Immature natural killer cell (primary cell): ENCODE measurements at places on chromosomes 6 and 20. TPM values are rescaled to one million over a fixed set of nuclear protein-coding genes. Genes with fewer than 3 reads are reported as not detected.

The SLC17A3 gene
- polyA plus RNA-seq: not detected

The DNAH8 gene
- polyA plus RNA-seq: not detected

The NRSN1 gene
- polyA plus RNA-seq: not detected

The FILIP1 gene
- not detected for polyA plus RNA-seq

- no peak for DNase-seq
These were observed 69.1 kb downstream of the MYB start for GRCh38 chr6:135250234-135250633.

GRCh38 chr6:148528292-148528691, 185.7 kb downstream of the SASH1 start:
- DNase-seq: no peak

The ARG1 gene
- polyA plus RNA-seq: not detected

DNA sequence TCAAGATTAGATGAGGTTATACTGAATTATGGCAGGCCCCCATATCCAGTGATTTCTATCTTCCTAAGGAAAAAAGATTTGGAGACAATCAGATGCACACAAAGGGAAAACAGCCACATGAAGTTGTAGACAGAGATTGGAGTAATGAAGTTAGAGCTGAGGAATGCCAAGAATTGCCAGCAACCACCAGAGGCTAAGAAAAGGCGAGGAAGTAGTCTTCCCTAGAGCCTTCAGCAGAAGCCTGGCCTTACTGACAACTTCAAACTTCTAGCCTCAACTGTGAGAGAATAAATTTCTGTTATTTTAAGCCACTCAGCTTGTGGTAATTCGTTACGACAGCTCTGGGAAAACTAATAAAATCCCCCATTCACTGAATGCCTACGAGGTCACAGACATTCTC, 473.9 kb downstream of the COL12A1 start:
- no peak for DNase-seq

GRCh38 chr6:139288496-139289040, 3.2 kb downstream of the TXLNB start:
- no peak for DNase-seq

GRCh38 chr6:21138336-21139069, 455.0 kb upstream of the SOX4 start:
- no peak for DNase-seq

DNA sequence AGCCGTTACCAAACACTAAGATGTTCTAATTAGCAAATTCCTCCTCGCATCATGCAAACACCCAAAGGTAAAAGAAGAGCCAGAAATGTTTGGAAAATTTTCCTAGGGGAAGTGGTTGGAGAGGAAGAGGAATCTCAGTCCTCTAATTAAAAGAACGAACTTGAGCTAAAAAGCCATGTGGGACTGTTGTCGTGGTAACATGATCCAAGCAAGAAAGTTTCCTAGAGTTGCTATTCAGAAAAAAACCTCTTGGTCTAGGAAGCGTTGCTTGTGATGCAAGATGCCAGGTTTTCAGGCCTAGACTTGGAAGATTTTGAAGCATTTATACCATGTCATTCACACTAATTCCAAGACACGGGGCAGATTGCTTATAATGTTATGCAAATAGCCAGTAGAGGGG, 106.8 kb upstream of the DOK5 start:
- no peak for DNase-seq

- no peak for DNase-seq
These were observed 262.4 kb upstream of the AGPAT4 start for GRCh38 chr6:161536224-161536630.

The TTBK1 gene
- not detected for polyA plus RNA-seq
